ENCODE measurements at places on chromosomes 12 and 14.

GRCh38 chr12:51323317-51323960 is 535 bp downstream of the BIN2 start:
- no peak for DNase-seq

DNA sequence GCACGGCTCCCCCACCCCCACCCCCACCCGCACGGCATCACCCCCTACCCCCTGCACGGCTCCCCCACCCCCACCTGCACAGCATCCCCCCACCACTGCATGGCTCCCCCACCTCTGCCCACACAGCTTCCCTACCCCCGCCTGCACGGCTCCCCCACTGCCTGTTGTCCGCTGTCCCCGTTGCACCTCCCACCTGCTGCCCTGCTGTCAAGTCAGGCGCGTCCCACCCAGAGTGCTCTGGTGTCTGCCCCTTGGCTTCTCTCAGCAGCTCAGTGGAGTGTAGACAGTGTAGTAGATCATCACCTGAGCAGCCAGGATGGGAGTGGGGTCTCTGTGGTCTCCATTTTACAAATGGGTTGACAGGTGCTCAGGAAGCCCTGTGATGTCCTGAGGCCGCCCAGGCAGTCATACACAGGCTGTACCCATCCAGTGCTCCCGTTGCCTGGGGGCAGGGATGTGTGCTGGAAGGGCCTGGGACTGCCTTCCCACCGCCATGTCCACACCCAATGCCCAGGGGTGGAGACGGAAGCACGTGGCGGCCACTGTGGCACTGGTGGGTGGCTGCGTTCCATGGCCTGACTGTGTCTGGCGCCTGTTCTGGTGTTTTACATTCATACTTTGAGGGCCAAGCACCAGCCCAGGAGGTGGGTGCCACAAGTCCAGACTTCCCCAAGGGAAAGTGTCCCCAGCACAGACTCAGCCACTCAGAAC is 32.5 kb downstream of the PACS2 start:
- DNase-seq = no peak

DNA sequence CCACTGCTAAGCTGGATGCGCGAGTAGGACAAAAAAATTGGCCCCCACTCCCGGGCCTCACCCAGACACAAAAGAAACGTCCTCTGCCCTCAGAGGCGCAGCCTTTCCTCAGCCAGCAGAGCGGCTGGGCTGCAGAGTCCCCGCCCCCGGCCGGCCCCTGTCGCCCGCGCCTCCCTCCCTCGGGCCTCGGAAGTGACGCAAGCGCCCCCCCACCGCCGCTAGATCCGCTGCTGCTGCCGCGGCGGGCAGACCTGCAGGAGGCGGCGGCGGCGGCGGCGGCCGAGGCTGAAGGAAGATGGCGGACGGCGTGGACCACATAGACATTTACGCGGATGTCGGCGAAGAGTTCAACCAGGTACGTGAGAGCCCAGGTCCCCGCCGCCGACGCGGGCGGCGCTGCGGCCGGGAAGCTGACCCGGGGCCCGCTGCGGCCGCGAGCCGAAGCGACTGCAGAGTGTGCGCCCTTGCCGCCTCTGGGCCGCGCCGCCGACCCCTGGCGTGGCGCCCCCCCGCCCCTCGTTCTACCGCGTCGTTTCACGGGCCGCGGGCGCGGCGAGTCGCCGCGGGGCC is at the start of gene CPSF6:
Gene CPSF6 (plus strand): TSS at position 218 of the 570 bp plus-strand sequence. CDS start 78 bp downstream, at position 296.
- peak; percentile 98 for DNase-seq

DNA sequence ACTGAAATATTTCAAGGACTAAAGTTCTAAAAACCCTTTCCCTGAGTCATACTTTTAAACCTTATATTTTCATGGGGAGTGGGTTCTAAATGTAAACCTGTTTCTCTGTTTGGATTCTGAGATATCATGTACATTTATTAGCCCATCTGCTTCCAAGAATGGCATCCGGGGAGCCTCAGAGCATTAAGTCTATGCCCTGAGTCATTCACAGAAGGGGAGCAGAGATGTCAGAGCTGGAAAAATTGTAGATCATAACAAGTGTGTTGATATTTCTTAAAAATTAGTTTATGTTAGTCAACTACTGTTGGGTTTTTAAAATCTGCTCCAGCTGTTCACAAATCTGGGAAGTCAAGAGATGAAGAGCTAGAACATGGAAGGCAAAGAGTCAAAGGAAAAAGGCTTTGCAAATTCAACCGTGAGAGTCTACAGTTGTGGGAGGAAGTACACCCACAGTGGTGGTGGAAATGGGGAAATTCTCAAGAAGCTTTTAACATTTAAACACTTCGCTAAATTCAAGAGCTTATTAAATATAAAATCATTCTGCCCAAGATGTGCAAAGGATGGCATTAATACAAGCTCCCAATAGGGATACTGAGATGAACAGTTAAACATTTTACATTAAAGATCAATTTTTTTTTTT is 70.5 kb upstream of the FLRT2 start:
- no peak for DNase-seq

GRCh38 chr12:106301611-106302321 is 767 bp upstream of the TCP11L2 start:
- DNase-seq = peak; percentile 66

All from right forelimb (tissue), 1 donor.